ENCODE measurements at places on chromosomes 13 and 19.
A peak's percentile ranks its signal among the peaks of the same experiment; 100 is the strongest.

DNA sequence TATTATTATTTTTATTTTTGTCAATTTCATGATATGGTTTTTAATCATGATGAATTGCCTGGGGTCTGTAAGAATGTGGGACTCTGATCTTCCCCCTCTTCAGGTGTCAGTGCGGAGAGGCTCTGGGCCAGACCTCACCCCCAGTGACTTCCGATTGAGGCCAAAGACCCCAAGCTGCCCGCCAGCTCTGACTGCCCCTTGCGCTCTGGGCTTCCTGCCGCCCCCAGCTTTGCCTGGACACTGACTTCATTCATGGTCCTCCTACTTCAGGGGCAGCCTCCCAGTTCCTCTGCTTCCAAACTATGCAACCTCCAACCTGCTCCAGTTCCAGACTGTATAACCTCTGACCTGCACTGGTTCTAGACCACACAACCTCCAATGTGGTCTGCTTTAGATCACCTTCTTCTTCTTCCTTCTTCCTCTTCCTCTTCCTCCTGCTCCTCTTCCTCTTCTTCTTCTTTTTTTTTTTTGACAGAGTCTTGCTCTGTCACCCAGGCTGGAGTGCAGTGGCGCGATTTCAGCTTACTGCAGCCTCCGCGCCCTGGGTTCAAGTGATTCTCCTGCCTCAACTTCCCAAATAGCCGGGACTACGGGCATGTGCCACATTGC is 6.7 kb upstream of the PPP5C start:
- peaks cover 54% of the 10 kb centered on the region for H3K36me3 ChIP-seq
- no peak overlapping the region for H3K4me3 ChIP-seq
- no peak for DNase-seq
- no peak overlapping the region for H3K27ac ChIP-seq
- H3K4me1 ChIP-seq = no peaks in the 10 kb centered on the region
- H3K27me3 ChIP-seq = no peaks in the 10 kb centered on the region

- no peaks in the 10 kb centered on the region for H3K27me3 ChIP-seq
- no peak overlapping the region for H3K27ac ChIP-seq
- H3K4me3 ChIP-seq = no peak overlapping the region
- H3K4me1 ChIP-seq = no peaks in the 10 kb centered on the region
- no peaks in the 10 kb centered on the region for H3K36me3 ChIP-seq
Observed at GRCh38 chr13:53238261-53238660, 209.6 kb downstream of the OLFM4 start.

DNA sequence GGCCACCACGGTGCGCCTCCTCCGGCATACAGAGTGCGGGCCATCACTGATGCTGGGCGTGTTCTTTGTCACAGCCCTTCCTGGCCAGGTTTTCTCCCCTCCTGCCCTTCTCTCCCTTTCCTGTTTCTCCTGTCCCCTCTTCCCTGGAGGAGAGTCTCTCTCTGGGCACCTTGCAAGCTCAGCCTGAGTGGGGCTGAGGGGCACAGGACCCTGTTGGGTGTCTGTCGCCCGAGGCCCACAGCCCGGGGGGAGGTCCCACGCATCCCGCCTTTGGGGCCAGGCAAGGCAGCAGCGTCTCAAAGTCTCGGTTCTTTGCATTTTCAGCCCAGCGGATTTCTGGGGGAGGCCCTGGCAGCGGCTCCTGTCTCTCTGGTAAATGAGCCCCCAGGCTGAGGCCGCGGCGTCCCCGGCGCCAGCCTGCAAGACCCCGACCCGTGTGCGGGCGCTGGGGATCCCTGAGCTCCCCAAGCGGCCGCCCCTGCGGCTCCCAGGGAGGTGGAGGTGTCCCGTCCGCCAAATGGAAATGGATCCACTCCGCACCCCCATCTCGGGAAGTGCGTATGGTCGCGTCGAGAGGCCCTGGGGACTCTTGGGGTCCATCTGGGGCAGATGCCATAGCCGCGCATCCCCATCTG is 47.2 kb downstream of the COMP start:
- no peaks in the 10 kb centered on the region for H3K36me3 ChIP-seq
- H3K4me3 ChIP-seq = no peak overlapping the region
- no peaks in the 10 kb centered on the region for H3K4me1 ChIP-seq
- no peak for DNase-seq

GRCh38 chr13:52651897-52652195 is 790 bp upstream of the SUGT1 start:
- peak overlapping the region; percentile 95 for H3K27ac ChIP-seq
- peak overlapping the region; percentile 83 for H3K4me3 ChIP-seq
- DNase-seq = no peak
- no peaks in the 10 kb centered on the region for H3K27me3 ChIP-seq

DNA sequence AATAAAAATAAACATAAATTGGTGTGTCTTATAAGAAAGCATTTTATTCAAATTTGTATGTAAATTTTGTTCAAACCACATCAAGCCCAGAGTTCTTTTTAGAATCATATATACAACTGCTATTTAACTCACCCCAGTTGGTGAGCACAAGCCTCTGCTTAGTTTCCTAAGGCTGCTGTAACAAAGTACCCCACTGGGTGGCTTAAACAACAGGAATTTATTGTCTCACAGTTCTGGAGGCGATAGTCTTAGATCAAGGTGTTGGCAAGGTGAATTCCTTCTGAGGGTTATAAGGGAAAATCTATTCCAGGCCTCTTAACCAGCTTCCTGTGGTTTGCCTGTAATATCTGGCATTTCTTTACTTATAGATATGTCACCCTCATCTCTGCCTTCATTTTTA is 1133.5 kb downstream of the OLFM4 start:
- DNase-seq = no peak
- H3K4me3 ChIP-seq = no peak overlapping the region
- no peaks in the 10 kb centered on the region for H3K27me3 ChIP-seq
- H3K27ac ChIP-seq = no peak overlapping the region
- H3K36me3 ChIP-seq = no peaks in the 10 kb centered on the region

- H3K27ac ChIP-seq = no peak overlapping the region
- no peaks in the 10 kb centered on the region for H3K4me1 ChIP-seq
- no peaks in the 10 kb centered on the region for H3K27me3 ChIP-seq
- DNase-seq = no peak
- H3K36me3 ChIP-seq = no peaks in the 10 kb centered on the region
Observed at GRCh38 chr13:25217023-25217885, 45.2 kb upstream of the AMER2 start.

DNA sequence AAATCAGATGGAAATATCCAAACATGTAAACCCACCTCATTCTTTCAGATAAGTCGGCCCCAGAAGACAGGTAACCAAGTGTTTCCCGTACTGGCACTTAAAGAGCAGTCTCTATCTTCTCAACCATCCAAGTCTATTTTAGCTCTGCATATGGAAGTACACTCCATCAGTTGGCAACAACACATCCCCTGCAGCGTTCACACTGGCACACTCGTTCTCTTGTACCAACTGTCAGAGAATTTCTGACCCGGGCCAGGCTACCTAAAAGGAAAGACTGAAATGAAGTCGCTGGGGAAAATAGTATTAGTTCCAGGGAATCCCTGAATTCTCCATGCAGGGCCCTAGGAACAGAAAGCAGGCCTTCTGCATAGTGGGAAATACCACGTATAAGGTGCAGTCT is 109.3 kb downstream of the RXFP2 start:
- no peak overlapping the region for H3K4me3 ChIP-seq
- no peak overlapping the region for H3K27ac ChIP-seq
- no peaks in the 10 kb centered on the region for H3K36me3 ChIP-seq
- H3K4me1 ChIP-seq = peaks cover 2% of the 10 kb centered on the region

DNA sequence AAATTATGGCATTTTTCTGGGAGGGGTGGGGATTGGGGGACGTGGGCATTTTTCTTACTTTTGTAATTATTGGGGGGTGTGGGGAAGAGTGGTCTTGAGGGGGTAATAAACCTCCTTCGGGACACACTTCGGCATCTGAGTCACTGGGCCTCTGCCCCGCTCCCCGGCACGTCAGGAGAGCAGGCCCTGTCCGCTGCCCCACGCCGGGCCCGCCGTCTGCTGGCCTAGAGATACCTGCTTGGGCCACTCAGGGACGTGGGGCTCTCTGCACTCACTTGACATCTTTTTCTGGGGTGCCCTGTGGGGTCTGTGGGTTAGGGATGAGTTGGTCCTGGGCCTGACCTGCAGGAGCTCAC is 3.5 kb upstream of the FTL start:
- peaks cover 16% of the 10 kb centered on the region for H3K36me3 ChIP-seq
- peak overlapping the region; percentile 96 for H3K27ac ChIP-seq
- DNase-seq = no peak
- H3K4me3 ChIP-seq = no peak overlapping the region
- H3K4me1 ChIP-seq = peaks cover 25% of the 10 kb centered on the region

DNA sequence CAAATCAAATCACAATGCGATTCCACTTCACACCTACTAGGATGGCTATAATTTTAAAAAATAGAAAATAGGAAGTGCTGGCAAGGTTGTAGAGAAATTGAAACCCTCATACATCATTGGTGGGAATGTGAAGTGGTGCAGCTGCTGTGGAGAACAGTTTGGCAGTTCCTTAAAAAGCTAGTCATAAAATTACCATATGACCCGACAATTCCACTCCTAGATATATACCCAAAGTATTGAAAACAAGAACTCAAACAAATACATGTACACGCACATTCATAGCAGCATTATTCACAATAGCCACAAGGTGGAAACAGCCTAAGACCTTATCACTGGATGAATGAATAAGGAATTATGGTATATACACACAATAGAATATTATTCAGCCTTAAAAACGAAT is 12.0 kb downstream of the HMGB1 start:
- H3K4me3 ChIP-seq = no peak overlapping the region
- H3K36me3 ChIP-seq = no peaks in the 10 kb centered on the region
- no peak overlapping the region for H3K27ac ChIP-seq

- no peaks in the 10 kb centered on the region for H3K27me3 ChIP-seq
- peaks cover 25% of the 10 kb centered on the region for H3K36me3 ChIP-seq
- DNase-seq = no peak
- no peaks in the 10 kb centered on the region for H3K4me1 ChIP-seq
- H3K27ac ChIP-seq = no peak overlapping the region
Observed at GRCh38 chr19:1624458-1624857, 19.2 kb upstream of the UQCR11 start.

DNA sequence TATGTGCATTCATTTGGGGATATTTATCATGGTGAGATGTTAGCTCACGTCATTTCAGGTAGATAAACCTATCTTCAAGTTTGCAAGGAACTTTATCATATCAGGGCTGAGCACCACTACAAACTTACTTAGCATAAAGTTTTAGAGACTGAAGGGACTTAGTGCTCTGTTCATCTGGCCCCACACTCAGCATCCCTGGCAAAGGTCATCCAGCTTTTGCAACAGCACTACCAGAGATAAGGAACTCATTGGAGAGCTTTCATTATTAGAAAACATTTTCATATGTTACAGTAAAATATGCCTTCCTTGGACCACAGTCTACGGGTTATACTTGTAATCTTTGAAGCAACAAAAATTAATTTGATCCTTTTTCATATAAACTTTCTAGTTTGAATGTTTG is 263.4 kb downstream of the POU4F1 start:
- H3K36me3 ChIP-seq = no peaks in the 10 kb centered on the region
- no peak for DNase-seq
- H3K27me3 ChIP-seq = no peaks in the 10 kb centered on the region
- H3K4me1 ChIP-seq = no peaks in the 10 kb centered on the region

- H3K4me3 ChIP-seq = peak overlapping the region; percentile 49
- H3K27me3 ChIP-seq = no peaks in the 10 kb centered on the region
- peak overlapping the region; percentile 76 for H3K27ac ChIP-seq
- no peak for DNase-seq
- peaks cover 3% of the 10 kb centered on the region for H3K4me1 ChIP-seq
Observed at GRCh38 chr13:112605531-112605990, 17.6 kb upstream of the TUBGCP3 start.

DNA sequence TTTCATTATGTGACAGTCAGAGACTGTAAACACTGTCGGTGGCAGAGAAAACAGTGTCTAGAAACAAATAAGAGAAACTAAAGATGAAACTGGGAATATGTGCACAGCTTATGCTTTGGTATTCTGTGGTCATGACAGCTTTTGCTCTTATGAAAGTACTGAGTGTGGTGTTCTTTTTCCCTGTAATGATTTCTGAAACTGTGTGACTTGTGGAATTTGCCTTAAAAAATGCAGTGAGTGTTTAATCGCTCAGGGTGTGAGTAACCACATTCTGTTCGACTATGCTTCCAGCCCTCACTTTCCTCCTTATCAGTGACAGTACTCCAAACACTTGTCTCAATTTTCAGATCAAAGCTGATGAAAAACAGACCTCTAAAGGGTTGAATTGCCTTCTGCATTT is 66.9 kb upstream of the DIAPH3 start:
- H3K27me3 ChIP-seq = no peaks in the 10 kb centered on the region
- no peak overlapping the region for H3K4me3 ChIP-seq
- no peak for DNase-seq

DNA sequence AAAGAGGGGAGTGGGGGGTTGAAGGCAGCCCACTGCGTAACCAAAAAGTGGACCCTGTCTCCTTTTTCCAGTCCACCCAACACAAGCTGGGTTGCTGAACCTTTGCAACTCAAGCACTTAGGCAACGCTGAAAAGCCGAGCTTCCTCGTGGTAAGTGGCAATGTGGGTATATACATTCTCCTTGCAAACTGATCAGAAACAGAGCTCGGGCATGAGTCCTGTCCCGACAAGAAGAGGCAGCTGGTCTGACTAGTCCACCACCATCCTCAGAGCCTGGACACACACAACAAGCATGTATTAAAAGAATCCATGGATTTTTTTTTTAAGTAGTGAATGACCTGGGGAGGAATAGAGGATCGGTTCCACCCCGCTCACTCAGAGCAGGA is 240.6 kb upstream of the ZNF507 start:
- no peak overlapping the region for H3K4me3 ChIP-seq
- H3K36me3 ChIP-seq = no peaks in the 10 kb centered on the region
- no peaks in the 10 kb centered on the region for H3K27me3 ChIP-seq
- H3K27ac ChIP-seq = no peak overlapping the region

DNA sequence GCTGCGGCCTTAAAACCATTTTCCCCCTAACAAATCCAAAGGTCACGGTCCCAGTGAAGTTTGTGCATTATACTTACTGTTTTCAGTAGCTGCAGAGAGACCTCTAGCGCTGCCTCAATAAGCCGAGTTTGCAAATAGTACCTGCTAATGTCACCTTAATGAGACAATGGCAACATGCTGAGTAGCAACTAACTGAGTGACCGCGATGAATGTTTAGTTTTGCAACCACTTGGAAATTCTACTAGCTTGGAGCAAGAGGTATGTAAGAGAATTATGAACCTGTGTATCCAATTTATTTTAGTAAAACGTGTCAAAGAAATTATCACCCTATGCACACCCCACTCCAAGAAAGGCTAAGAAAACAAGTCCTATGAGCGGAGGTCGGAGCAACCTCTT is 1.2 kb downstream of the KPNA3 start:
- H3K4me1 ChIP-seq = no peaks in the 10 kb centered on the region
- no peaks in the 10 kb centered on the region for H3K36me3 ChIP-seq
- H3K4me3 ChIP-seq = peak overlapping the region; percentile 81
- H3K27ac ChIP-seq = peak overlapping the region; percentile 99
- no peak for DNase-seq
- no peaks in the 10 kb centered on the region for H3K27me3 ChIP-seq

- no peak overlapping the region for H3K27ac ChIP-seq
- no peak overlapping the region for H3K4me3 ChIP-seq
- H3K27me3 ChIP-seq = no peaks in the 10 kb centered on the region
- DNase-seq = no peak
- H3K4me1 ChIP-seq = no peaks in the 10 kb centered on the region
- H3K36me3 ChIP-seq = peaks cover 83% of the 10 kb centered on the region
Observed at GRCh38 chr19:41255171-41255570, 9.0 kb upstream of the HNRNPUL1 start.

- no peak overlapping the region for H3K4me3 ChIP-seq
- H3K36me3 ChIP-seq = no peaks in the 10 kb centered on the region
- no peaks in the 10 kb centered on the region for H3K27me3 ChIP-seq
- H3K27ac ChIP-seq = no peak overlapping the region
Observed at GRCh38 chr13:51318015-51318414, 21.5 kb upstream of the SERPINE3 start.
